ENCODE measurements at places on chromosomes 5 and 9. TPM values are rescaled to one million over a fixed set of nuclear protein-coding genes. Genes with fewer than 3 reads are reported as not detected.

Gene PHF24
- total RNA-seq, result 1.0 TPM

Gene PCDHGA2
- 2.2 TPM for total RNA-seq

Gene PCDHGA3
- total RNA-seq, result 4.4 TPM

Gene DOCK8
- total RNA-seq, result 0.34 TPM

Gene RNF208
- total RNA-seq, result not detected

Gene PNPLA7
- total RNA-seq, result 0.23 TPM

Gene BTNL8
- 1.2 TPM for total RNA-seq

Gene TNFSF8
- not detected for total RNA-seq

All from pericardium fibroblast (primary cell).